Fibroblast of skin of right quadriceps (primary cell): ENCODE measurements at places on chromosomes 5 and 9.

DNA sequence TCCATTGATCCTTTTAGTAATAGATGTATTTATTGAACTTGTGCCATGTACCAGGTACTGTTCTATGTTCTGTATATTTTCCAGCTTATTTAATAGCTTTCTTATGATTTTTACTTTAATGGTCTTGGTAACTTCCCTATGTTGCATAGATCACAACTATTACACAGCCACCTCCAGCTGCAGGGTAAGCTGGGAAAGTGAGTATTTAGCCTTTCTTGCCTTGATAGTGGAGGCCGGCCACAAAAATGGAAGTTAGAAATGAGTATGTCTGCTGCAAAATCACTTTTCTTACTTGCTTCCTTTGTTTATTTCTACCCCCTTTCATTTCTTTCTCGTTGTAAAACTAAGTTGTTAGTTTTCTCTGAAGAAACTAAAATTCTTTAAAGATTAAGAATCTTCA is 43.1 kb upstream of the ANKDD1B start:
- no peak for DNase-seq

- DNase-seq: no peak
These were observed 41.0 kb downstream of the NEK6 start for GRCh38 chr9:124298646-124299235.

DNA sequence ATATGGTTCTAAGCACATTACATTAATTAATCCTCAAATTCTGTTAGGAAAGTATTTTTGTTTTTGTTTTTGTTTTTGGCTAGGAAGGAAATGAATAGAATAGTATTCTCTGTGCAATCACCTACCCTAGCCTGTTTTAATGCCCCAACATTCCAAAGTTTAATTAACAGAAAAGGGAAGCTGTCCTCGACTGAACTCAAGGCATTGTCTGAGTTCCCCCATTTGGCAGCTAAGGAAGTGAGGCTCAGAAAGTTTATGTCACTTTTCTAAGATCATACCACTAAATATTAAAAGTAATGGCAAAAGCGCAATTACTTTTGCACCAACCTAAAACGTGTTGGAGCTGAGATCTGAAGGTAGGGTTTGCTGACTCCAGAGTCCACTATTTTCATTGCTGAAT is 59.8 kb downstream of the FGF1 start:
- no peak for DNase-seq

DNA sequence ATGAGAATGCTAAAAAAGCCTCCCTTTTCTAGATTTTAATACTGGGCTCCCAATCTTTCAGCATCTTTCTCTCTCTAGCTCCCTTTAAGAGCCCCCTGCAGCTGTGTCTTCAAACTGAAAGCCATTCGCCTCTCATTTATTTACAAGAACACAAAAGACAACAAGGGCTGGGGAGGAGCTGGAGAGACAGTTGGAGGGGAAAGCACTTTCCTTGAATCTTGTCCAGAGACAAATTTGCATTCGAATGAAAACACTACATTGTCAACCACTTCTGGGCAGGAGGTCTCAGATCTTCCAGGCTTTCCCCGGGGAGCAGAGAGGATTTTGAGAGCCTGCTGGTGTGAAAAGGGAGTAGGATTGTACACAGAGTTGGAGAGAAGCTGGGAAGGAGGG is 518.3 kb downstream of the CTNND2 start:
- DNase-seq: no peak

GRCh38 chr5:73437101-73437776 is 11.3 kb downstream of the FOXD1 start:
- peak; percentile 84 for DNase-seq

DNA sequence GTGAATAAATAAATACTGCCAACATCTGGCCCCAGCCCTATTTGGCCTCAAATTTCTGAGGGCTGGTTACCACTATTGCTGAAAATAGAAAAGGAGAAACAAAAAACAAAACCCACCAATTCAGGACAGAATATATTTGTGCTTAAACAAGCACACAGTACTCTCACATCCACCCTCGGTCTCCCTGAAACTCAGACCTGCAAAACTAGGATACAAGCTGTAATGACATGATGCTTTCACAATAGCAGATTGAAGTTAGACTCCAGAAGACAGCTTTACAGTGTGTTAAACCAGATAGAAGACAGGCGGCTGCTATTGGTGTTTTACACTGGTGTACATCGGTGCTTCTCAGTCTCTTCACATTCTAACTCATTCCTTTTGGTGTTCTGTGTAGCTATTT is 214.9 kb upstream of the DMRT1 start:
- peak; percentile 31 for DNase-seq

DNA sequence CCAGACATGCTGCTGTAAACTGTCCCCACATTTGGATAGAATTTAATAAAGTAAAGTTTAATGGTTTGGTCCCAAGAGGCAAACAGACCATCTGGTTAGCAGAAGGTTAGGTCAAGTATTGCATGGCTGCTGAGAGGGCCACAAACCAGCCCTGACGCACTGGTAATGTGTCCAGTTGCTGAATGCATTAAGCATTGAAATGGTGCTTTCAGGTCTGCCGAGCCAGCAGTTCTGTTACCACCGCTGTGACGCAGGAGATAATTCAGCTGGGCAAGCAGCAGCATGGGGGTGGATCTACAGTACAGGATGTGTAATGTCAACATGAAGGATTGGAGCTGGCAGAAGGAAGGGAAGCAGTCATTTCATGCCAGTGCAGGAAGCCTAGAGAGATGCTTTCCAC is 16.0 kb downstream of the ZNF462 start:
- peak; percentile 86 for DNase-seq

DNA sequence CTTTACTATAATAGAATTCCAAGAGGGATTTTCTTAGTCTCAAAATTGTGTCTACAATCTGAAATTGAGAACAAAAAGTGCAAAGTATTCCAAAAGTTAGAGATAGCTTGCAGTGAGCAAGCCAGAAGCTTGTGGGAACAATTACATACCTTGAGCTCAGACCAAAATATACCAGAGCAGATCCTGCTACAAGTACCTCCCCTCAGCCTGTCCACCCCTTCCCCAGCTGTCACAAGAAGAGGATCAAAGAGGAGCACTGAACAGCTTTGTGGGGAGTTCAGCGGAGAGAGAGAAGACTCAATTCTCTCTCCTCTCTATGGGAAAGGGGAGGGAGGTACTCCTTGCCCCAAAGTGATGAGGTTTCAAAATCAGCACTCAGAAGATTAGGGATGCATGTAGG is 869.2 kb upstream of the DMAC1 start:
- DNase-seq: no peak

GRCh38 chr5:51131266-51131665 is 252.0 kb upstream of the ISL1 start:
- DNase-seq: no peak

DNA sequence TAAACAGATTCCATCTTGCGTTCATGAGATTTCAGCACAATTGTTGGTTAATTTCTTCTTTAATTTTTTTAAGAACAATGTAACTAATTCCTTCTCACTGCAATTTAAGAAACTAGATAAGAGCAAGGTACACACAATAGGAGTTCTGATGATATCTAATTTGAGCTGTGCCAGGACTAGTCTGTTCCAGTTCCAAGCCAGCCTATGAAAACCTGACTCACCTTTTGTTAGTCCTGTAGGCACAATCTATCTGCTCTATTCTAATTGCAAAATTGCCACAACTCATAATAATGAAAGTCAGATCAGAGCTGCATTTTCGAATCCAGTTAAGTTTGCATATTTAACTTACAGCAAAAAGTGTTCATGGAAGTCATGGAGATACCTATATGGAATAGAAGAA is 494.1 kb upstream of the TUSC1 start:
- no peak for DNase-seq

DNA sequence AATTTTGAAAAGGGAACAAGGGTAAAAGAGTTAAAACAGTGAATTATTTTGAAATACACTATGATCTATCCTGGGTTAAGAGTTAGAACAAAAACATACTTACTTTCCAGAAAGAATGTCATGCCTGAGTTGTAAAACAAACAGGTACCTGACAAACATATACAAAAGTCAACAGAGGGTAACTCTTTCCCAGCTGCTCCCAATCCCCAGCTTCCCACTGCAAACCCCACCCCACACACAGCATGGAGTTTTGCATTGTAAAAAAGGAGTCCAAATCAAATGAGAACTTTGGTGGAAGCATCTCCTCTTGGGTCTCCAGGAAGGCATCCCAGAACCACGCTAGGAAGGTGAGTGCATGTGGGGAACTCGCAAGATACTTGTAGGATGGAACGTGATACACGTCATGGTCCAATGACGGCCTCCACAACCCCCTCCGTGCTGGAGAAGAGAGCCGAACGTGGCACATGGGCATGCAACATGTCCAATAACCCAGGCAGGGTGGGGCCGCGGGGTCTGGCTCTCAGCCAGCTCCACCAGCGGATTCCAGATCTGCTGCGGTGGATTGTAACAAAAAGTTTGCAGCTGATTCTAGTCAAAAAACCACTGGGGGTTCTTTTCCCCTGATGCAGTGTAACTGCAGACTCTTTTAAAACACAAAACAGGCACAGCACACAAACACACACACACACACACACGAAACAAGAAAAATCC is 55.8 kb downstream of the EPB41L4B start:
- no peak for DNase-seq

- peak; percentile 11 for DNase-seq
These were observed 47.2 kb upstream of the LIFR start for GRCh38 chr5:38603691-38604090.

GRCh38 chr5:159227452-159227851 is 18.1 kb upstream of the RNF145 start:
- DNase-seq: no peak

- no peak for DNase-seq
These were observed 86.0 kb downstream of the NREP start for GRCh38 chr5:111670826-111671492.

DNA sequence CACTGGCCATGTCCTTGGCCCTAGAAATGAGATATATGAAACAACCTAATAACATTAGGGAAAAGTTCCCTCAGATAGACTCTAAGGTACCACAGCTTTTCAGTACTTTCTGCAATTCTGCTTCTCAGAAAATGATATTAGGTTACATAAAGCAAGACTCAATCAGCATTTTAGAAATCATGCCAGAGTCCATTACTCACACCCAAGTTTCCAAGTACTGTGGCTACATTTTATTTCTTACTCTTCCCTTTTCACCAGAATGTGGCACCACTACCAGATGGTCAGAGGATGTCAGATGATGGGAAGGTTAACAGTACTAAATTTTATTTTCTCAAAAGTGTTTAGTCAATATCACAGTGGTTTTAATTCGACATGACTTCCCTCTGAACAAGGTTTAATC is 217.2 kb downstream of the MLLT3 start:
- DNase-seq: no peak

- no peak for DNase-seq
These were observed 121.2 kb downstream of the SAXO1 start for GRCh38 chr9:18911714-18912342.

DNA sequence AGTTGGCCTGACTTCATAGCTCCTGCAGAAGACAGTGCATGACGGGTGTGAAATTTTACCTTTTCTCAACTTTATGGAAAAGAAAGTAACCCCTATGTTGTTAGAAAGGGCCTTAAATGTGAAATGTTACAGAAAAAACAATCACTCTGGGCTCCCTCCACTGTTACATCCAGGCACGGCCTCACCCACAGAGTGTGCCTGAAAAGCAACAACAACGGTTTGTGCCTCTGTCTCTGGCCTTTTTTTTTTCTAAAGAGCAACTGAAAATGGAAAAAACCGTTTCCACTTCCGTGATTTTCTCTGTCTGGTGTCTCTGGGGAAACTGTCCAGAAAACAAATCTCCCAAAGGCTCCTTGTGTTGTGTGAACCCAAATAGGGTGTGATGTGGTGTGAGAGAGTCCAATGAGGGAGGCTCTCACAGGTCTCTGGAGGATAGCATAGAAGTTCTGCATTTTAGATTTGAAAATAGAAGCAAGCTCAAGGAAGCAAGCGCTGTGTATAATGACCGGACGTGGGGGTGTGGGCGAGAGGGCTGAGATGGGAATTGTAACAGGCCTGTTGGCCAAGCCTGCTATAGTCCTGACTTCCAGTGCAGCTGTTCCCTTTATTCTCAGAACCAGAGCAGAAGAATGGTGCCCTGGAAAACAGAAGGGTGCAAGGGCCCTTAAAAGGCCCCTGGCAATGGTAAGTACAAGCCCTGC is 221.8 kb upstream of the TUT7 start:
- DNase-seq: no peak

DNA sequence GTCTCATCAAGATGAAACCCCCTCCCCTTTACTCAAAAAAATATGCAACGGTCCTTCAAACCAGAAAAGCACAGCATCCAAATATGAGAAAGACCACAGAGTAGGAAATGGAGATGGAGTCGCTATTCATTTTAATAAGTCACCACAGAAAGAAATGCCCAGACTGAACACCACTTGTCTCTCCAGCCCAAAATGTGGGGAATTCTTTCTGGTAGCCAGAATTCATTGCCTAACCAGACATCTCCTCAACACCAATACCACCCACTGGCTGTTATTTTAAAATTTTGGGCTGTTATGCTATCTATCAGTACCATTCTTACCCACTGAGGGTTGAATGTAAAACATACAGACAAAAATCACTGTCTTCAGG is 100.1 kb downstream of the SUSD1 start:
- no peak for DNase-seq

- no peak for DNase-seq
These were observed 66.5 kb downstream of the TEX10 start for GRCh38 chr9:100286257-100286656.

DNA sequence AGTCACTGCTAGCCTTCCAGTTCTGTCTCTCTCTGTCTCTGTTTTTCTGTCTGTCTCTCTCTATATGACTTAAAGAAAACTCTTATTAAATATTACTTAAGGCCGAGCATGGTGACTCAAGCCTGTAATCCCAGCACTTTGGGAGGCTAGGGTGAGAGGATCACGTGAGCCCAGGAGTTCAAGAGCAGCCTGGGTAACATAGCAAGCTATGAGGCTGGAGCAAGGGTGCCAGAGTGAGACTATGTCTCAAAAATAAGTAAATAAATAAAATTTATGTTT is 1.7 kb upstream of the GBGT1 start:
- no peak for DNase-seq

DNA sequence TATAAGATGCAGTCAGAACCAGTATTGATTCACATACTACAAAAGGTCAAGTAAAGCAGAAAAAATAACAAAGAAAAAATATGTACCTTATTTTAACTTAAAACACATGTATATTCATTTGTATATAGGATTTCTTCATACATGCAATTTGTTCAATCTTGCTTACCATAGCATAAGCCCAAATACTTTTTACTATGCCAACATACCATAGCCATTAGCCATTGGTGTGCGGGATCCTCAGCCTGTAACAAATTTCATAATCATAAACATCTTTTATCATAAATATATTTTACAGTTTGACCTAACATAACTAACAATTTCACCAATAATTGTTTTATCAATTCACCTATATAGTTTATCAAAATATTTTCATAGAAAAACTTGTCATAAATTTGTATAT is 51.1 kb downstream of the MPDZ start:
- DNase-seq: peak; percentile 23

GRCh38 chr9:3180696-3181048 is 336.8 kb upstream of the PUM3 start:
- no peak for DNase-seq
